ENCODE measurements at places on chromosomes 1 and 21.

GRCh38 chr1:203225071-203225470 lies 4.4 kb downstream of the CHIT1 start:
- no peak for DNase-seq

GRCh38 chr1:219731771-219732170 lies 118.9 kb upstream of the ZC3H11B start:
- no peak for DNase-seq

- DNase-seq = no peak
Observed at GRCh38 chr1:229119161-229119560, 151.8 kb upstream of the RAB4A start.

DNA sequence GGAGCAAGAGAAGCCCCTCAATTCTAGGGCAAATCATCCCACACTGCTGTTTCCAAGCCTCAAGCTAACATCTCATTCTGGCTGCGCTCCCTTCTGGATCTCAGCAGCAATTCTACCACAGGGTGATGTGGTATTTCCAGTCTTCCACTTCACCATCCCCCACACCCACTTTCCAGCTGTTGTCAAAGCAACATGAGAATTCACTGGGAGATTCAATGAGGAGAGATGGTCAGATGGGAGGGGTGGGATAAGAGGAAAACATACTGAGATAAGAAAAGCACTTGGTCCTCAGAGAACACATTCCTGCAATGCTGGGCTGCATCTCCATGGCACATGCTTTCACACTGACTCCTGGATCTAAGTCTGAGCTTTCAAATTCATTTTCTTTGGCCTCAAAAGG lies 47.3 kb upstream of the LRRC52 start:
- DNase-seq = no peak

GRCh38 chr1:147665521-147665920 lies 4.8 kb downstream of the ACP6 start:
- no peak for DNase-seq

DNA sequence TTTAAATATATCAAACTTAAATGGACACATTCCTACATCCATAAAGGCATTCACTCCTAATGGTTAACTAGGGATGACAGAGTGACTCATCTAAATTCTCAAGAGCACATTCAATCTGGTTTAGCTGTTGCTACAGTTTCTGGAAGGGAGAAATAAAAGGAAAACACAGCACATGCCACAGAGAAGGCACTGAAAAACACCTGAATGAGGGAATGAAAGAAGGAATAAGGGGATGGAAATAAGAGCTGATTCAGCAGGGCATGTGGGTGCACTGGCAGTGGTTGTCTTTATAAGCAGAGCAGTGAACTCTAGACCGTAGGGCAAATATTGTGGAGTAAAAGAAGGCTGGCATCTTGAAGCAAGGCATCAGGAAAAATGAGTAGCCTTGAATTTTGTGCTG lies 79.3 kb downstream of the LHX4 start:
- DNase-seq = peak; percentile 20

- DNase-seq = no peak
Observed at GRCh38 chr1:43451701-43452532, 1.8 kb downstream of the HYI start.

GRCh38 chr1:223228931-223229528 lies 86.0 kb upstream of the TLR5 start:
- no peak for DNase-seq

- DNase-seq = no peak
Observed at GRCh38 chr1:79089946-79090345, 83.4 kb upstream of the ADGRL4 start.

- DNase-seq = no peak
Observed at GRCh38 chr21:29125191-29125590, 5.3 kb upstream of the MAP3K7CL start.

DNA sequence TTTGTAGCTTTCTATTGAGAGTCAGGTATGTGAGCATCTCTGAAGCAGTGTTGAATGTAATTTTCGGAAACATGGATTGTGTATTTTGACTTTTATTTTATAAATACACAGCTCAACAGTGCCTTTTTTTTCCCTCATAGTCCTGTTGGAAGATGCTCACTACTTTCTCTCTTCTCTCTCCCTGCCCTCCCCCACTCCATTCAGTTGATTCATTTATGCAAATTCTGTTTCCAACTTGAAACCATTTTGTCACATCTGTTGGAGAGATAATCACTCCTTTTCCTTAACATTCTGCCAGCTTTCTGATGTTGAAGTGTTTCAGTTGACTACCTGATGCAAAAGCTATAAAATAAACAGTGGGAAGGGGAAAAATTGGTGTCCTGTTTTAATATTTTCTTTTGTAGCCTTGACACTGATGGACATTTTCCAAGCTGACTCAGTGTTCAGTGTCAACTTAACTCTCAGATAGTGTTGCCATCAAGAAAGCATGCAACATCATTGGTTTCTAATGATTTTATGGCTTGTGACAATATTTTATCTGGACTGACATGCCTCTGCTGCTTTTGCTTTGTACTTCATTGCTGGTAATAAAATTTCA lies 194.5 kb downstream of the HS2ST1 start:
- no peak for DNase-seq

GRCh38 chr1:89369331-89369730 lies 5.5 kb downstream of the GBP6 start:
- DNase-seq = no peak

DNA sequence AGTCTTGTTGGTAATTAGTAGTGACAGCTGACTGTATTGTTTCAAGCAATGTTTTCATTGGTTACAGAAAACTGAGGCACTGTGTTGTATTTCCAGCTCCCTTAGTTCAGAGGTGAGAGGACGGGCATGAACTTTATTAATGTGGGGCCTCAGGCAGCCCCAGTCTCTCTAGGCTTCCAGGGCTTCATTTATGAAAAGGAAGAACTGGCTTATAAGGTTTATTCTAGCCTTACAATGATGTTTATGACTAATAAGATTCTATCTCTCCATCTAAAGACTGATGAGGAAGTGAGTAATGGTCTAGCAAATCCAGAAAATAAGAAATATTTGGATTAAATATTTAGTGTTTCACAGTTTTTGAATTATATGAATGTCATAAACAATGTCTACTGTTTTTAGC lies 41.5 kb downstream of the CBS start:
- DNase-seq = peak; percentile 41

DNA sequence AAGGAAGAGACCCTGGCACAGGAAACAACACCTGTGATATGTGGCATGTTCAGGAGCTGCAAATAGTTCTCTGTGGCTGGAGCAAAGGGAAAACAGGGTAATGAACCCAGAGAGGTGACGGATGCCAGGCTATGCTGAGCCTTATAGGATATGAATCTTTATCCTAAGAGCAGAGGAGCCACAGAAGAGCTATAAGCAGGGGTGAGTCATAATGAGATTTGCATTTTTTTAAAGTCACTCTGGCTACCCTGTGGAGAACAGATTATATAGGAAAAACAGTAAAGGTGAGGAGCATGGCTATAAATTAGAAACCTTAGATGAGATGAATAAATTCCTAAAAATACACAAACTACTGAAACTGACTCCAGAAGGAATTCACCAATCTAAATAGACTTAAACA lies 12.8 kb upstream of the MPL start:
- no peak for DNase-seq

DNA sequence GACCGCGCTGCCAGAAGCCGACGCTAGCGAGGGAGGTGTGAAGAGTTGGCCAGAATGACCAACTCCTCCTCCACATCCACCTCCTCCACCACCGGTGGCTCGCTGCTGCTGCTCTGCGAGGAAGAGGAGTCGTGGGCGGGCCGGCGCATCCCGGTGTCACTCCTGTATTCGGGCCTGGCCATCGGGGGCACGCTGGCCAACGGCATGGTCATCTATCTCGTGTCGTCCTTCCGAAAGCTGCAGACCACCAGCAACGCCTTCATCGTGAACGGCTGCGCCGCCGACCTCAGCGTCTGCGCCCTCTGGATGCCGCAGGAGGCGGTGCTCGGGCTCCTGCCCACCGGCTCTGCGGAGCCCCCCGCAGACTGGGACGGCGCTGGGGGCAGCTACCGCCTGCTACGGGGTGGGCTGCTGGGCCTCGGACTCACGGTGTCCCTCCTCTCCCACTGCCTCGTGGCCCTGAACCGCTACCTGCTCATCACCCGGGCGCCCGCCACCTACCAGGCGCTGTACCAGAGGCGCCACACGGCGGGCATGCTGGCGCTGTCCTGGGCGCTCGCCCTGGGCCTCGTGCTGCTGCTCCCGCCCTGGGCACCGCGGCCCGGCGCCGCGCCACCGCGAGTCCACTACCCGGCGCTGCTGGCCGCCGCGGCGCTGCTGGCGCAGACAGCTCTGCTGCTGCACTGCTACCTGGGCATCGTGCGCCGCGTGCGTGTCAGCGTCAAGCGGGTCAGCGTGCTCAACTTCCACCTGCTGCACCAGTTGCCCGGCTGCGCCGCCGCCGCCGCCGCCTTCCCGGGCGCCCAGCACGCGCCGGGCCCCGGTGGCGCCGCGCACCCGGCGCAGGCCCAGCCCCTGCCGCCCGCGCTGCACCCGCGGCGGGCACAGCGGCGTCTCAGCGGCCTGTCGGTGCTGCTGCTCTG lies 1.2 kb downstream of the GPR88 start:
- peak; percentile 27 for DNase-seq

- DNase-seq = peak; percentile 84
Observed at GRCh38 chr1:235883261-235883927, 16.7 kb upstream of the LYST start.

GRCh38 chr1:233381806-233382205 lies 54.3 kb downstream of the MAP3K21 start:
- DNase-seq = no peak

- DNase-seq = no peak
Observed at GRCh38 chr1:14165371-14165801, 433.1 kb upstream of the KAZN start.

DNA sequence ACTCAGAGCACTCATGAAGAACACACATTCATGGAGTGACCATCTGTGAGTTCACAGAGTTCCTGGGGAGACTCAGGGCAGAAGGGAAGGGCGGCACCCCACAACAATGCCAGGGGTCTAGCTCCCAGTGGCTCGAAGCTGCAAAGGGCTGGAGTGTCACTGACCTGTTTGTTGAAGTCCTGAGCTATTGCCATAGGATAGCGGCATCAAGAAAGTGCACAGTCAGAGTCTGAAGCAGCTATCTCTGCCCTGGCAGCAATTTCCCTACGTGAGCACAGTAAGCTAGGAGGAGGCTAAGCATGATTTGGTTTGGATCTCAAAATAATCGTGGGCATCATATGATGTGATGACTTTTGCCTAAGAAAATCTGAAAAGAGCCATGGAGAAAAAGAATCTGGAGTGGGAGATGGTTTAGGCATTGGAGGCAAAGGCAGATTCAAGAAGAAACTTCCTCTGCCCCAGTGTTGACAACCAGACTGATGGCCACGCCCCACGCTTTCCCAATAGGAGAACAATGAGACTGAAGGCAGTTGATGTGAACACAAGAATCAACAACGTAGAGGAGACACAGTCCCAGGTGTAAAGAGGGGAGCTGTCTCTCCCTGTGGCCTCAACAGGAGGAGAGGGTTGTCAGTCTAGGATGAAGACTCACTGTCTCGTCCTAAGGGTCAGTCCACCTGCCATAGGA lies 100.0 kb upstream of the SLC25A33 start:
- peak; percentile 69 for DNase-seq

GRCh38 chr1:3541465-3541864 lies 69.8 kb downstream of the MEGF6 start:
- no peak for DNase-seq

DNA sequence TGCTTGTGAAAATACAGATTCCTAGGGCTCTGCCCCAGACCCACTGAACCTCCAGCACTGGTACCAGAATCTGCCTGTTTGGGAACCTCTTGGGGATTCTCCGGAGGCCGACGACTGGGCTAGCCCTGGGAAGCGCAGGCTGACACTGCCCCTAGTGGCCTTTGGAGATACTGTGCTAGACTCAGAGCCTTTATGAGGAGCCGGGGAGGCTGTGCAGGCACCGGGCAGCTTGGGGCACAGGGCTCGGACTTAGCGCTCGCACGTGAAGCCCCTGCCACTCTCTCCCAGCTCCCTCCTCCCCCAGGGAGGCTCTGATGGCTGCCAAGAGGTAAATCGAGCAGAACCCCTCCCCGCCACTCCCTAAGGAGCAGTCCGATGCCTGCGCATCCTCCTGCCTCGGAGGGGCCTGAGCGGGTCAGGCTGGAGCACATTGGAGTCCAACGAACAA lies 144.6 kb upstream of the TNR start:
- DNase-seq = peak; percentile 55

DNA sequence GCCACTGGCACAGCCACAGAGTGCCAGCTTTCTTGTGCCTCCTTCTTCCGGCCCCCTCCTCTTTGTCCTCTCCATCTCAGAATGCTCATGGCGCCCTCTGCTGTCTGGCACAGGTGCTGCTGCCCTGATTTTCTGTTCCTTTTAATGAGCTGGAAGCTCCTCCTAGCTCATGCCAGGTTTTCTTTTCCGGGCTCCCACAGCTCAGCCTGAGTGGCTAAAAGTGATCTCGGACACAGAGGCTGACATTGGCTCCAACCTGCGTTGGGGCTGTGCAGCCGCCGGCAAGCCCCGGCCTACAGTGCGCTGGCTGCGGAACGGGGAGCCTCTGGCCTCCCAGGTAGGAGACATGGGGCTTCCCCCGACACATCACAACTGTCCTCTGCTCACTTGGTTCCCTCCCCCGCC lies 18.7 kb downstream of the CNTN2 start:
- DNase-seq = peak; percentile 81

GRCh38 chr1:80779275-80779674 lies 1021.5 kb upstream of the ADGRL2 start:
- DNase-seq = no peak

DNA sequence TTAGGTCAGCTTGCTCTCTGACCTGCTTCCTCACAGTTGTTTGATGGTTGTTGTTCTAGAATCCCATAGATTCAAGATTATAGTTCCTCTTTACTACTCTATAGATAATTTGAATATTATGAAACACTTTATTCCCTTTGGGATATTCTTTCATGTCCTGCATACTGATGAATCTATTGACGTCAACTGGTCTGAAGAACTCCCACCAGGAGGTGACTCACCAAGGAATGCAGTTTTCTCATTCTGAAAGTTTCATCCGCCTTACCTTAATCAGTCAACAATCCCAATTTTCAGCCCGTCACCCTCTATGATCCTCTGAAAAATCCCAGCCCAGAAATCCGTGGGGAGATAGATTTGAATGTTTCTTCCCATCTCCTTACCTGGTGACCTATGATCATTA lies 834.1 kb upstream of the PRMT6 start:
- DNase-seq = no peak

GRCh38 chr1:202589190-202589930 lies 120.9 kb downstream of the SYT2 start:
- no peak for DNase-seq

GRCh38 chr1:17043676-17044075 lies 10.2 kb downstream of the SDHB start:
- no peak for DNase-seq

- peak; percentile 60 for DNase-seq
Observed at GRCh38 chr21:41112740-41113692, 54.9 kb upstream of the BACE2 start.

GRCh38 chr21:24727803-24728440 lies 879.4 kb downstream of the MRPL39 start:
- no peak for DNase-seq

GRCh38 chr1:9078015-9078751 lies 8.7 kb upstream of the SLC2A5 start:
- DNase-seq = no peak

- DNase-seq = no peak
Observed at GRCh38 chr1:162388615-162389014, 7.1 kb downstream of the C1orf226 start.

- DNase-seq = peak; percentile 88
Observed at GRCh38 chr1:32350785-32351398, 11.4 kb downstream of the FAM229A start.

GRCh38 chr1:114061121-114061830 lies 82.0 kb downstream of the OLFML3 start:
- peak; percentile 66 for DNase-seq

GRCh38 chr1:206068314-206068713 lies 15.3 kb downstream of the RHEX start:
- no peak for DNase-seq

Data from suppressor macrophage treated with lipopolysaccharide for 1 hour (primary cell).